Stimulated activated CD4-positive, alpha-beta T cell treated with anti-CD3 and anti-CD28 coated beads, TNF-alpha, amount 100 ng/mL, for 4 hours (primary cell): ENCODE measurements at places on chromosomes 11 and 22.

- no peak for DNase-seq
These were observed 189.8 kb downstream of the SOX6 start for GRCh38 chr11:16166571-16166970.

DNA sequence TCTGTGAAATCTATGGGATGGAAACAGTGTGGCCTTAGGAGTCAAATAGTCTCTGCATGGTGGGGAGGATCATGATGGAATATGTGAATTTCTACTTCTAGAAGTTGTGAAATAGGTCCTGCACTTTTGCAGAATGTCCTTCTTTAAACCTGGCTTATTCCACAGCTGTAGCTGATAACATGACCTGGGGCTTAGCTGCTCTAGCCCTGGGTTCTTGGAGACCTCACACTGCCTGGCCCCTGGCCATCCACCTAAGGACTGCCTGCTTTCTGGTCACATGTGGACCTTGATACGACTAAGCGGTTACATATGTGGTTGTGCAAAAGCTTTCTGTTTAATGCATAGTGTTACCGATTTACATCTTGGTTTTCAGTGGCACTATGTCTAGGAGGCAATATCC is 88.2 kb downstream of the SWAP70 start:
- no peak for DNase-seq

GRCh38 chr22:17921871-17922821 is 102.2 kb downstream of the MICAL3 start:
- DNase-seq = no peak

GRCh38 chr11:43944761-43945311 is 2.4 kb downstream of the C11orf96 start:
- peak; percentile 52 for DNase-seq

DNA sequence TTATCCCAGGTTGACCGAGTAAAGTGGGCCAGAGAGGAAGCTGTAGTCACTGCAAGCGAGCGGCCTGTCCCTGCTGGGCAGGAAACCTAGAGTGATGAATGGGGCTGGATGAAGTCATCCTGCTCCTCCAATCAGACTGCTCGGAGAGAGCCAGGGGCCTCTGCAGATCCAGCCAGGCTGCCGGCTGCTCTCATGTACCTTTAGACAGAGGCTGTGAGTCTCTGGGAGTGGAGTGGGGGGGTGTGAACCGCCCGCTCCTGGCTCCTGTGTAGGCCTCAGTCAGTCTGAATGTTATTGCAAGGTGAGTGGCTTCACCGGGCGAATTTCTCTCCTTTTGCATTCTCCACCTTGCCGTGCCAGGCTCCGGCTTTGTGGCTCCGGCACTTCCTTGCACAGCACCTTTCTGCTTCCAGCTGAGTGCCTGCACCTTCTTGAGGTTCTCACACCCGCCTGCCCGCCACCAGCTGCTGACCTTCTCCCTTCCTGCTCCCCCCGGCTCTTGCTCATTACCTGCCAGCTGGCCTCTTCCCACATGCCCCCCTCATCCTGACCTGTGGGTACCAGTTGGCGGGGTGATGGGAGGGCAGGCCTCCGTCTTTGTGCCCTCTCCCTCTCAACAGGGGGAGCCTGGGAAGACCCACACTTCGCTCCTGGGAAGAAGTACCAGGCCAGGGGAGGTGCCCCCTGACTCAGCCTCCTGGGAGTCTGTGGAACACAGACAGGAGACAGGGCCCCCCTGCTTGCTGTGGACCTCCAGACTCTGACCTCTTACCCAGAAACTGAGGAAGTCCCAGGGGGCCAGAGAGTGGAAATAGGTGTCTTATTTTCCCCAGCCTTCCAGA is 79.9 kb downstream of the GRAMD1B start:
- no peak for DNase-seq

- peak; percentile 80 for DNase-seq
These were observed 16.5 kb upstream of the PRR5 start for GRCh38 chr22:44685384-44686056.

GRCh38 chr22:43236411-43237166 is 49.7 kb upstream of the TTLL12 start:
- DNase-seq = no peak

- DNase-seq = no peak
These were observed 8.5 kb upstream of the OR8B12 start for GRCh38 chr11:124551987-124552386.

GRCh38 chr22:47355388-47355725 is 592.9 kb downstream of the TBC1D22A start:
- DNase-seq = no peak

DNA sequence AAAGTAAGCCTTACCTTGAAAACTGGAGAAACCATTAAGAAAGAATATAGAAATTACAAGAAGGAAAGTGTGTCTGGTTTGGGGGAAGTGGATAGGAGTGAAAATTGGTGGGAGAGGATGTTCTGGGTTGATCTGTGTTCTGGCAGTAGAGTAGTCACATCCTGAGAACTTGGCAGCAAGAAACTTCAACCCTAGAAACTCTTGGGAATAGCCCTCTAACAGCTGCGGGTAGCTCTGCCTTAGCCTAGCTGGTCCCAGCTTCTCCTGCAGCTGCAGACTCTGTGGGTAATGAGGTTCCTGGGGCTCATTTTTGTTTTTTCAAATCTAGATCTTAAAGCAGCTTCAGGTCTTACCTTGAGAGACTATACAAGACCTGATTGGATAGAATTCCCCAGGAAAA is 24.2 kb upstream of the OR6X1 start:
- DNase-seq = no peak

DNA sequence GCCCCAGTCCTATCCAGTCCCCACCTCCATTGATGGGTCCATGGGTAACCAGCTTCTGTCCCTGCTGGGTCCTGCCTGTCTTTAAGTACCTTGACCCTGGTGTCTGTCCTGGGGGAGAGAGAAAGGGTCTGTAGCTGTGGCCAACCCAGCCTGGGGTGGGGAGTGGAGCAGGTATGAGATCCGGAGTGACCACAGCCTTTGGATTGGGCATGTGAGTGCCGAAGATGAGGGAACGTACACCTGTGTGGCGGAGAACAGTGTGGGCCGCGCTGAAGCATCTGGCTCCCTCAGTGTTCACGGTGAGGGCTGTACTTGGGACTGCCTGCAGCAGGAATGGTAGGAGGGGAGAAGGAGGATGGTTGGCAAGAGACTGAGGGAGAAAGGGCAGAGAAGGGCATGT is 5.2 kb downstream of the ROBO3 start:
- no peak for DNase-seq

DNA sequence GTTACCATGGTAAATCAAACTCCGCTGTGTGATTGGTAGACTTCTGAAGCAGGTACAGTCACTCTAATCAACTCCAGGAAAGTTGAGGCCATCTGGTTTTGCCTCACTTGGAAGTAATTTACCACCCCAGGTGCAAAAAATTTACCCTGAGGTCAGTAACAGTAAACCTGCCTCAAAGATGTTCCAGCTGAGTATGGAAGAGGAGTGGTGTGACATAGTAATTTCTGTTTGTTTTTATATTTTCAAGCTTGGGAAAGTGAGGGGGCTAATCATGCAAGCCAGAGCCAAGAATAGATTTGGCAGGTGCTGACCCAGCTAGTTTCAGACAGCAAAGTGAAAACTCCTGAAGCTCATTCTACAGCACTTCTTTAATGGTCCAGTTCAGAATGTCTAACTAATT is 691.6 kb downstream of the NTM start:
- DNase-seq = no peak

DNA sequence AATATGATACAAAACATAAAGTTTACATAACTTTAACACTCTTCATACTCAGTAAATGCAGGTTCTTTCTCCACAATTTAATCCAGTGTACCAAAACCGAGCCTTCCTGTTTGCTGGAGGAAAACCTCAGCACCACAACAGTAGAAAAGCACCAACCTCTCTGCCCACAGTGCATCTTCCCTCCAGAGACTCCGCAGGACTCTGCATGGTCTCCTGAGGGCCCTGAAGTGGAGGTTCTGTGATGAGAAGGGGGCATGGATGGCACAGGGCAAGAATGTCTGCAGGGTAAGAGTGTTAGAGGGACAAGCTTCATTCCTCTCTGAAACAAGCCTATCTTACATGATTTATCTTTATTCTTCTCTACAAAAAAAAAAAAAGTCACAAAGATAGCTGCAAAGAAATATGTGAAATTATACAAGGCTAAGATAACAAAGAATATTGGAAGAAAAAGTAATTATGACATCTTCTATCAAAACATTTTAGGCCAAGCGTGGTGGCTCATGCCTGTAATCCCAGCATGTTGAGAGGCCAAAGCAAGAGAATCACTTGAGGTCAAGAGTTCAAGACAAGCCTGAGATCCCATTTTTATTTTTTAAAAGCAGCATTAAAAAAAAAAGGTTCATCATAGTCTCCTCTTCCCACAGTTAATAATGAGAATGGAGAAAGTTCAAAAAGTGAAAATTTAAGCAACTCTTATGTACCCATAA is 102.0 kb downstream of the VPREB1 start:
- DNase-seq = no peak
